CD4-positive, alpha-beta T cell treated with Interleukin-15 for 1 hour (primary cell): ENCODE measurements at places on chromosomes 6 and 20.

- DNase-seq, result no peak
Measured at GRCh38 chr20:53723621-53724020, 130.0 kb upstream of the ZNF217 start.

DNA sequence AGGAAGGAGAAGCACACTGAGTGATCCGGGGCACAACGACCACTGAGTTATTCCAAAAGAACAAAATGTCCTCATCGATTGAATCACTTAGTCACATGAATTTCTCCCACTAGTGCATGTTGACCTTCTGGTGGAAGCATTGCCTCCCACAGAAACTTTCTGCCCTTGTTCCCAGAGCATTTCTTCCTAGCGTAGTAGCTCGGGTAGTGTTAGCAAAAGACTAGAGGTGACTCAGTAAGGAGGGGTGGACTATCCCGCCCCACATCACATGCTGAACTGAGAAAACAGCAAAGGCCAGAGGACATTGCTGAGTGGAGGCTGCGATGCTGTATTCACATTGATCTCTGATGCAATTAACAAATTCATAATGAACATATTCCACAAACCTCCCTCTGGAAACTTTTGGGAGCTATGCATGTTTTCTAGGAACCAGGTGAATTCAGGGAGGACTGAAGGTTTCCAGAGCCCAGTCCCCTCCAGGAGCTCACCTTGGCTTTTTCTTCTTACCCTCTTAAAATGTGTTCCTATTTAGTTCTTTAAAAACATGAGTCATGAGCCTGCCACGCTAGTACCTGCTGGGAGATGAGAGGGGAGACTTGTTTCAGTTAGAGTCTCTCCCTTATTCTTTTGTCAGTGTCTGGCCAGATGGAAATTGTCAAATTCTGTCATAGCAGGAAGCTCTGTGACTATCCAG, 507.9 kb downstream of the CDH26 start:
- DNase-seq, result no peak

DNA sequence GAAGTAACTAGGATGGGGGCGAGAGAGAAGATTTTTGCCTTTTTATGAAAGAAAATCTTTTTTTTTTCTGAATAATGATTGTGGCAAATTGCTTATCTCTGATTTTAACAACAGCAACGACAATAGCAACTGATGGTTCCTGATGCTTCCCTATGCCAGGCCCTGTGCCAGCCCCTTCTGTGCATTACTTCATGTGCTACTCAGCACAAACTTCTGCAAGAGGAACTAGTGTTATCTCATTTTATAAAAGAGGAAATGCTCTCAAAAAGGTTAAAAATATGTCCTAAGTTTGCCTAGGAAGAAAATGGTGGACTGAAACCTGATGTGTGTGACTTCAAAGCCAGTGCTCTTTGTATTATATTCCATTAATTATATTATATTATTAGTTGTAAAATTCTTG, 74.0 kb upstream of the RALGAPA2 start:
- peak; percentile 22 for DNase-seq

DNA sequence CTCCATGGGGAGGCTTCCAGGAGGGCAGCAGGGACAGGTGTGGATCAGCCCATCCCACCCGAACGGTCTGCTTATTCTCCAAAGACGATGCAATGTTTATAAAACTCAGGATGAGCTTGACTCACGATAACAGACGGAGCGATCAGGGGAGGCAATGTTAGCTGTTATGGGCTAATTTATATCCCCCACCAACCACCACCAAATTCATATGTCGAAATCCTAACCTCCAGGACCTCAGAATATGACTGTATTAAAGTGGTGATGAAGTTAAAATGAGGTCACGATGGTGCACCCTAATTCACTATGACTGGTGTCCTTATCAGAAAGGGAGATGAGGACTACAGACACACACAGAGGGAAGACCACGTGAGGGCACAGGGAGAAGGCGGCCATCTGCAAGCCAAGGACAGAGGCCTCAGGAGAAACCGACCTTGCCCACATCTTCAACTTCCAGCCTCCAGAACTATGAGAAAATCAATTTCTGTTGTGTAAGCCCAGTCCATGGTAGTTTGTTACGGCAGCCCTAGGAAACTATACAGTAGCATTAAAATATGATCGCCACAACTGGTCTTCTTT, 7.0 kb downstream of the ADTRP start:
- DNase-seq, result no peak

DNA sequence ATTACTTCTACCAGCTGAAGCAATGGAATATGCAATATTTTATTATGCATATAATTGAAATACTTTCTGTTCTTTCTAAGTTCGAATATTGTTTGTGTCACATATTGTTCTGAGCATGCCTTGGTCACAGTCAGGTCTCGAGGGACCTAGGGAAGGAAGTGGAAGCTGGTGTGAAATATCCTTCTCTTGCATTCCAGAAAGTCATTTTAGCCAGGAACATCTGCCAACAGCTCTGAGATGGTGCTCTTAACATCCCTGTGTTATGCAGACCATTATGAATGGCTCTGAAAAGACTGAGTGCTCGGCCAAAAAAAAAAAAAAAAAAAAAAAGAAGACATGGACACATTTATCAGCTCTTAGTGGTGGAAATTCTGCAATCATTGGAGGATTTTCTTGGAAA, 132.7 kb upstream of the JAG1 start:
- no peak for DNase-seq

DNA sequence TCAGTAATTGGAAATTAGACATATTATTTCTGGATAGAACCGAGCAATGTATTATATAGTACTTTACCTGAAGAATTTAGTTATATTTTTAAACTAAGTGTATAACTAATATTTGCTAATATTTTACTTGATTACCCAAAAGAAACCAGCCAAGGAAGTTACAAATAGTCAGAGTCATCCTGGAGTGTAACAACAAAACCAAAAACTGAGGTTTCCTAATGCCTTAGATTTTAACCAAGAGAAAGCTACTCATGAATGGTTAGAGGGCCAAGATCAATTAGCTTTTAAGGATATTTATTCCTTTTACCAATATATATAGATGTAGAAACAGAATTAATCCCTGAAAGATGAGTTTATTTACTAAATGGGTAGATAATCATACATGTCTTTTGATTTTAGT, 26.0 kb downstream of the TAB2 start:
- DNase-seq, result no peak

DNA sequence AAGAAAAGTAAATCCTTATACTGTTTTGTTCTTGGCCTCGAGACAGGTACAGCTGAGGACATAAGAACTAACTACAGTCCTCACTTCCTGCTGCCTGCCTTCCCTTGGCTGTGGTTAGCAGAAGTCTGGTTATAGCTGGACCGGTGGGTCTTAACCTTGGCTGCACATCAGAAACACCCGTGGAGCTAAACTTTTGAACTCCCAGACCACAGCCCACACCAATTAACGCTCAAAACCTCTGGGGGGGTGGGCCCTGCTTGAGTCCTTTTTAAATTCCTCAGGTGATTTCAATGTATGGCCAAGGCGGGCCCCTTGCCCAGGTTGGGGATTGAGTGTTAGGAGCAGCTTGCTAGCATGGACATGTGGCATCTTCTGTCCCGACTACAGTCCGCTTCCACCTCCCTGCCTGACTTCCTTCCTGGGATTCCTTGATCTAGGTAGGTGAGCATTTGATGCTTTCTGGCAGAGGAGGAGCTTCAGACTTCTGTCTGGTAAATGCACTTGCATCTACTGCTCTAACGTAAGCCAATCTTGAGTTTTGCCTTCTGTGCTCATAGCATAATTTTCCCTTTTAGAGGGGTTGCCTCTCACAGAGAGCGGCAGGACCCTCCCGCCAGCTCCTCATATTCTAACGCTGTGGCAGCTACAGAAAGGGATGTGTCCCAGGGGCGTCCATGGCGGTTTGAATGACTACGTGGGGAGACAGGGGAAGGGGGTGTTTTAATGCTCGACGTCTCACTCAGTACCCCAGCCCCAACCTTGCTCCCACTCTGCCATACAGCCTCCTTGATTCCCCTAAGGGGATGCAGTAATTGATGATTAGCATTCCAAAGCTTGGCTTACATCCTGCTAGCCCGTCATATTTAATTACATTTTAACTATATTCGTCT, 390.1 kb downstream of the ZFAND3 start:
- no peak for DNase-seq

DNA sequence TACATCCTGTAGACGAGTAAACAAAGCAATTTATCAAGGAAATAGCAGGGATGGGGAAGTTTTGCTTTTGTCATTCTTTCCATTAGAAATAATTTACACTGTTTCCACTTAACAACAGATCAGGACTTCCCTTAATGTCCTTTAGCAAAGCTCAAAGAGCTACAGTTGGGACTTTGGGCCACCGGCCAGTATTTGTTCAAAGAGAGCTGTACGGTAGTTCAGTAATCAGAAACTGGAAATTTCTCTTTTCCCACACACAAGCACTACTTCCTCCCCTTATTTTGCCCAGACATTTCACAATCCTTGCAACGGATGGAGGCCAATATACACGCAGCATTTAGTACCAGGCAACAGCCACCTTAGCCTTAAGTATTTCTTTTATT, 12.1 kb upstream of the HINT3 start:
- DNase-seq, result no peak

GRCh38 chr20:6744805-6745204, 22.7 kb upstream of the BMP2 start:
- DNase-seq, result no peak

DNA sequence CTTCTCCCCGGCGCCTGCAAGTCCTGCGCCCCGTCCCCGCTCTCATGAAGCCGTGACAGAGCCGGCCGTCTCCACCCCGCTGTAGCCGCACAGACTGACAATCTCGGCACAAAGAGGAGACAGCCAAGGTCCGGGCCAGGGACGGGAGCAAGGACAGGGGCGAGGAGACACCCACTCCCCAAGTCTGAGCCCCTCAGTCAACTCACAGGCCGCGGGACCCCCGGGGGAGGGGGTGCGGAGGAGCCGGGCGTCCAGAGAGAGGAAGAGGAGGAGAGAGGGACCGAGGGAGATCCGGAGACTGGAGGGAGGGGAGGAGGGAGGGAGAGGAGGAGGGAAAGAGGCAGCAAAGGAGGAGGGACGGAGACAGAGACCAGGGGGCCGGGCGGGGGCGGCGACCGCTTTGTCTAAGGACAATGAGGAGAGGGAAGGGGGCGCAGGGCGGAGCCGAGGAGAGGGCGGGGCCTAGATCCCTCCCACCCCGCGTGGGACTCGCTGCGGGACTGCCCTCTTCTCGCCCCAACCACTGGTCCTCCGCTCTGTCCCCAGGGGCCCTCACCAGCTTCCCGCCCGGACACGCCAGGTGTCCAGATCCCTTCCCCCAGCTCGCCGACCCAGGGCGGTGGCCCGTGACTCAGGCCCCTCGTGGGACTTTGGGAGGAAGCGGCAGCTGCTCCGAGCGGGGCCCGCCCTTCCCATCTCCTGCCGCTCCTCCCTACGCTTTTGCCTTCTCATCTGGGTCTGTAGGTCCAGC, 638 bp upstream of the PPP1R18 start:
- DNase-seq, result peak; percentile 90

GRCh38 chr6:6581054-6581453, 7.5 kb upstream of the LY86 start:
- DNase-seq, result peak; percentile 27

DNA sequence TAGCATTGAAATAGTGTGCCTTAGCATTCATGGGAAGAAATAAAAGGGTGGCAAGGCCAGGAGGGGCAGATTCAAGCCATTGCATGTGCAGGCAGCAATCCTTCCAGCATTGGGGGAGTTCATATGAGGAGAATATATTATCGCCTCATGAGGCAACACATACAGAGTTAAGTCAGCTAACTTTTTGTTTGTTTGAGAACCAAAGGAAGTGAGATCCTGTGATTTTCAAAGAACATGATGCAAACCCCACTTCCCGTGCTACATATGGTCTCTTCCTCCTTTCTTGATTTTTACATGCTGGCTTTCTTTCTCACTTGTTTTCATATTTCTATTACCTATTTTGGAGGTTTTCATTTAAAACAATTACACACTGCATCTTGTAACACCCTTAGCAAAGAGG, 579.7 kb upstream of the ARID1B start:
- DNase-seq, result no peak

- no peak for DNase-seq
Measured at GRCh38 chr20:61117725-61118124, 134.3 kb upstream of the CDH4 start.

- no peak for DNase-seq
Measured at GRCh38 chr20:21706261-21707195, 1.1 kb downstream of the PAX1 start.

GRCh38 chr6:17998003-17998402, 10.6 kb upstream of the KIF13A start:
- DNase-seq, result no peak

- DNase-seq, result no peak
Measured at GRCh38 chr6:96237638-96238347, 222.0 kb downstream of the FUT9 start.

DNA sequence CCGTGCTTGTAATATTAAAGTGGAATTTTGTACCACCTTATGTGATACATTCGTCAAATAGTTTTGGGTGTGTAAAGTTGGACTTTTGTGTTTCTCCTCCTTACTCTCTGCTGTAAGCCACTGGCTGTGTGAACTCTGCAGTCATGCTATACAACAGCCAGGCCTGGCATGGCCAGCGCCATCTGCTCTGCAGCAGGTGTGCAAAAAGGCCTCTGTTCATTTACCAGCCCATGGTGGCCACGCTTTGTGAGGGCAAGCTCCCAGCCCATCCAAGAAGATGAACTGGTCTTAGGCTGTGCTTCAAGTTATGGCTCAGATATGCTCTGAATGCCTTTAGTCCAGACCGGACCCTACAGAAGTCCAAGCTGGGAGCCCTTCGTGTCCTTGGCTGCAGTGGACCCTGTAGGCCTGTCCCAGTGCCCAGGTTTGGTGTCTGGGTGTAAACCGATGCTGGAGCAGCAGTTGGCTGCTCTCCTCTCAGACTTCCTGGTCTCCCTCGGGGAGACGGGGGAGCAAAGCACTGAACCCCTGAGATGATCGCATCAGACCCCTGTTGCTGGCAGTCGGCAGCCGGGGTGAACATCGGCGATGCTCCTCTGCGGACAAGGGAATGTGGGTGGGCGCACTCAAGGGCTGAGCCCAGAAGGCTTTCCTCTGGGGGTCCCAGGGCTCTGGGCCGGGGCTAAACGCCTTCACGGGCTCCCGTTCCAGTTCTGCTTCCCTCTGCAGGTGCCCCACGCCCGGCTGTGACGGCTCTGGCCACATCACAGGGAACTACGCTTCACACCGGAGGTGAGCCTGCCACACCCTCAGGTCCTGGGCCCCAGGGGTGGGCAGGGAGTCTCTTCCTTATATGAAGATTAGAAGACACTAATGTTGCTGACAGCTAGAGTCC, 28.6 kb upstream of the PCMTD2 start:
- peak; percentile 31 for DNase-seq

GRCh38 chr6:96157018-96157565, 141.3 kb downstream of the FUT9 start:
- DNase-seq, result no peak

GRCh38 chr20:36574366-36575135, 1.2 kb downstream of the TGIF2 start:
- peak; percentile 56 for DNase-seq
